ENCODE measurements at places on chromosomes 6 and 20.
A peak's percentile ranks its signal among the peaks of the same experiment; 100 is the strongest.

DNA sequence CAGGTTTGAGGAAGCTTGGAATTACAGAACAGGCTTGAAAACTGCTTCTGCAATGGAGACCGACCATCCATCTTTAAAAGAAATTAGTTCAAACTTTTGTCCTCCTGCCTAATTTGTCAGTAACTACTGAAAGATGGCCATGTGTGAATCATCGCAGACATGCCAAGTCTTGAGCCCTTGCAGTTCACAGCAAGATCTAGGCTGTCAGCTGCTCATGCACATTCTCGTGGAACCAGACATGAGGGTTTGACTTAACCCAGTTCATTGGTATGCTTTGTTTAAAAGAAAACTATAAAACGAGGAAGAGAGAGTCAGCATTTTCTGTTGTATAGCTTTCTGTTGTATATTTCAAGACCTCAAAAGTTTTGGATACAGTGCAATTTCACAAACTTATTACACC is 74.0 kb upstream of the SAMD5 start:
- DNase-seq = no peak

DNA sequence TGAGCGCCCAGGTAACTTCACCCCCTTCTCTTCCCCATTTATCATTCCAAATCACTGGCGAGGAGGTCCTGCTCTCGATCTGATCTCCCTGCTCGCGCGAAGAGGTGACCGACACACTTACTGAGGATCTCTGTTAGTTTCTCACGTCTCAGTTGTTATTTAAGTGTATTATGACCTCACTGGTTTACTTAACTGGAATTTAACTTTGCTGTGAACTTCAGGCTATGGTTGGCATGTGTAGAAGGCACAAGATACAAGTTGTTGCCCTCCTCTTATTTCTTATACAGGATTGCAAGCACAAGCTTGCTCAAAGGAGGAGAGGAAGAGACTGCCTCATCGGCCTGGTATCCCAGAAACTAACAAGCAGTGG is 1.2 kb downstream of the RNF217 start:
- DNase-seq = no peak

DNA sequence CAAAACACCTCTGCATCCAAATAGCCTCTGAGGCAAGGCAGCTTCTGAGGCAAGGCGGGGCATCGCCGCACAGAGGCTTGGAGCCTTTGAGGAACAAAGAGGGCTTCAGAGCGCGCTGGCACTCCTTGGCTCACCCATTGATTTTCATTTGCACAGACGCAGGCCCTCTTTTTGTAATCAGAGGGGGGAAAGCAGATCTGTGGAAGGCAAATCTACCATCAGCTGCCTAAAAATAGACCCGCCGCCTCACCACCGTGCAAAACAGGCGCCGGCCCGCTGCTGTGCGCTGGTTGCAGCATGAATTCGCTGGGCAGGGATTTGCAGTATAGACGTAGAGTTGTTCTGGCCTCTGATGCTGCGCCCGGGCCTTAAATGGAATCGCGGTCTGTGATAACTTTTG is 69.9 kb upstream of the STMND1 start:
- no peak for DNase-seq

- no peak for DNase-seq
Measured at GRCh38 chr20:56765172-56766073, 136.3 kb downstream of the TFAP2C start.

DNA sequence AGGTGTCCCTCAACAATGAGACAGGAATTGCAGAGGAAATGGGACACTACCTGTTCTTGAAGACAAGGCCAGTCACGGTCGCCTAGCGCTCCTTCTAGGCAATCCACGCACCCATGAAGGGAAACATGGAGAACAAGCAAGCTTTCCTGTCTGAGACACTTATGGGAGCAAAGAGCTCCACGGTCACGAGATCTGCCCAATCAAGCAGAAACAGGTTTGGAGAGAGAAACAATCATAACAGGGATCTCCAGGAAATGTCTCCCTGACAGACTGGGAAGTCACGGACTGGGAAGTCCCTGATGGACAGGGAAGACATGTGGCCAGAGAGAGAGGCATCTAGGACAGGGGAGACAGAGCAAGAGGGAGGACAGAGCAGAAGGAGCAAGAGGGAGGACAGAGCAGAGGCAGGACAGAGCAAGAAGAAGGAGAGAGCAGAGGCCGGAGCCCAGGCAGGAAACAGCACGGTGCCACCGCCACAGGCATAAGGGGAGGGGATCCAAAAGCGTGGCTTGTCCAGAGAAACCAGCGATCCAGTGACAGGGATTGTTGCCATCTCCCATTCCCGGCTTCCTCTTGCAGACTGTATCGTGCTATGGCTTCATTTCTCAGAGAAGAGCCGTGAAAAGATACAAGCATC is 167.8 kb upstream of the ZNF337 start:
- DNase-seq = no peak

- no peak for DNase-seq
Measured at GRCh38 chr6:104957301-104958177, 632 bp downstream of the LIN28B start.

- no peak for DNase-seq
Measured at GRCh38 chr6:155219858-155220301, 43.9 kb upstream of the CLDN20 start.

GRCh38 chr6:158867381-158868121 is 48.4 kb upstream of the EZR start:
- no peak for DNase-seq

DNA sequence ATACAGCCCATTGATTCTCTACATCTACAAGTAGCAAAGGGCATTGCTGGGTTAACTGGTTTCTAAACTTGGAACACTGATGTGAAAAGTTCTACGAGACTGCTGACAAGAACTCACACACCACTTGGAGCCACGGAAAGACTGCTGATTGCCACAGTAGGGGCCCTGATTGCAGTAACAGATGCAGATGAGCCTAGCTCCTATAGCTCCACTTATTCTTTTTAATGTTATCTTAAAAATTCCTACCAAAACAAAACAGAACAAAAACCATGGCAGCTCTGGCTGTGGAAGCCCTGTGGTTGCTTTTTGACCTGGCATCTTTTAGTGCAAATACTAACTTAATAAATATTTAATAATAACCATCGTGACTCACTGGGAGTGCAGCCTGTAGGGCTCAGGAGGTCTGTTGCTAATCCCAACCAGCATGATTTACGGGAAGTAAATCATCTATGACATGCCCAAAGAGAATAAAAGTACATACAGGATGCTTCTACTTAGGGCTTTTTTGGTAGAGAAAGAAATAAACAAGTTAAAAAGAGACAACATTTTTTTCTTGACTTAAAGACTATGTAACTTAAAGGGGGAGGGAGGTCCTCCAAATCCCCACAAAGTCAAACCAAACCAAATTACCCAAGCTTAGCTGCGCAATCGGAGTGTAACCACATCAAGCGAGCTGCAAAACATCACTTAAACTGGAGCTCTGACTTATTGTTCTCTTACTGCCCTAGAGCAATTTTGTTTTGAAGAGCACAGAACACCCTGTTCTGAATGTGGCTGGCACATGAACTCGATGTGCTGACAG is 87.2 kb downstream of the FKBP5 start:
- DNase-seq = no peak

- DNase-seq = no peak
Measured at GRCh38 chr6:147177286-147177685, 26.9 kb upstream of the STXBP5 start.

DNA sequence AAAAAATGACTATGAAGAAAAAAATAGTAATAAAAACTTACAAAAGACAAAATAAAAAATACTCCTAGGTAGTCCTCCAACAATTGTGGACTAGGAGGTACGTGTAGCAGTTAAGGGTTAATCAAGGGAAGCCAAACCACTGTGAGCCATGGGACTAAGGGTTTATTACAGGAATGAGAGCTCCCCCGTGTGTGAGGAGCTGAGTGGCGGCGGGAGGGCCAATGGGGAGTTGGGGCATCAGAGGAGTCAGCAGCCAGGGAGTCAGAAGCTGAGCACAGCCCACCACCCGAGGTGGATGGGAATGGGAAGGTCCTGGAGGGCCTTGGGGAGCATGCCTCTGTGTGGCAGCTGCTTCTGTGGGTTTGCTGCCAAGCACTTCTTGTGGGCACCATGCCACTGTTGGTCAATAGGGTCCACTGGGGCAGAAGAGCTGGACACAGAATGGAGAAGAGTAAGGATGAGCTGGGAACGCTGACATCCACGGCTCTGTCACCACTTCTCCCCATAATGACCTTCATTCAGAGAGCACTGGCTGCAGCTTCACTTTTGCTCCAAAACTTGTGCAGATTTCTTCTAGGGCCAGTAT is 373.3 kb downstream of the CDKAL1 start:
- no peak for DNase-seq

DNA sequence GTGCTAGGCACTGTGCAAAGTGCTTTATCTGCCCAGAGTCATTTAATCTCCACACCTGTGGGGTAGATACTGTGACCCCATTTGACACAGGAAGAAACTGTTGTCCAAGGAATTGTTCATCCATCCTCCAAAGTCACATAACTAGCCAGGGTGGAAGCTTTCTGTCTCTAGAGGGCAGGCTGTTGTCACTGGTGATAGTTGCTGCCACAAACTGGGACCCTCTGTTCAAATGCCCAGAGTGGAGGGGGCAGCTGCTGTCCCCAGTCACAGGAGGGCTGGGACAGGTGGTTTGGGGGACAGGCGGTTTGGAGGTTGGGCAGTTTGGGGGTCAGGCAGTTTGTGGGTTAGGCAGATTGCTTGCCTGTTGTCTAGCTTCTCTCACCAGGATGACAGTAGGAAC is 16.1 kb upstream of the TMEM242 start:
- no peak for DNase-seq

GRCh38 chr6:4533576-4533975 is 242.6 kb upstream of the CDYL start:
- DNase-seq = no peak

- no peak for DNase-seq
Measured at GRCh38 chr6:104940893-104941728, 15.8 kb upstream of the LIN28B start.

DNA sequence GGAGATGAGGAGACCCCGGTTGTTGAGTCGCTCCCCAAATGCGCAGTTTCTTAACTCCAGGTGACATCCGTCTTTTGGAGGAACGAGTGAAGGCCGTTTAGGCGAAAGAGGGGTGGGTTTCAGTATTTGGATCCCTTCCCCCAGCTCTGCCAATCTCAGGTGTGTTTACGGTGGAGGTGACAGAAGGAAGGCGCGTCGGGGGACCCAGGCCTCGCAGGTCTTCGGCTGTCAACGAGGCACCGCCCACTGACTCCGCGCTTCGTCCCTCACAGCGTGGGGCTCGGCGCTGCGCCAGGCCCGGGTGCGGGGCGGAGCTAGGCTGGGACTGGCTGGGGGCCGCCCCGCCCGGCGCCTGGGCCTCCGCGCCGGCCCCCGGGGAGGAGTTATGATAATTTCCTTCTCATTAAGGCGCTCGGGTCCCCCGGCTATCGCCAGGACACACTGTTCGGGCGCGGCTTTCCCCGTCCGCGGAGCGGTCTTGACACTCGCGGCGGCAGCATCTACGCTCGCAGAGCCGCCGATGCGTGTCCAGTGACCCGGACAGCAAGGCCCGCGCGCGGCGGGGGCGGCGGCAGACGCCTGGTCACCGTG is at the start of gene TFAP2C:
TFAP2C (plus strand) TSS at position 434 of the 591 bp plus-strand sequence. CDS start 239 bp downstream, outside the sequence.
- DNase-seq = peak; percentile 95

DNA sequence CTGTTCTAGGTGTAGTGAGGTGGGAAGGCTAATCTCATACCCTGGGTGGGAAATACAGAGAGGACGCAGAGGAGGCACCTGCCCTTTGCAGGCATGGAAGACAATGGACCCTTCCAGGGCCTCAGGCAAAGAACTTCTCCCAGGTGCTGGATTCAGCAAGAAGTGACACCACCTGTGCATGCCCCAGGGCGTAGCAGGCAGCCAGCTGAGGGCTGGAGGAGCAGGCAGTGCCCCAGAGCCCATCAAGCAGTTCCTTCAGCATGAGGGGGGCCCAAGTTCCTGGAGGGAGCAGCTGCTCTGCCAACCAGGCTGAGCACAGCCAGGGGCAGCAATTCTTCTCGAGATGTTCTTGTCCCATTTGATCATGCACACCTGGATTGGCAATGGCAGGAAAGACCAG is 170.3 kb upstream of the PDE10A start:
- peak; percentile 17 for DNase-seq

- no peak for DNase-seq
Measured at GRCh38 chr6:118963003-118963402, 28.0 kb upstream of the MCM9 start.

DNA sequence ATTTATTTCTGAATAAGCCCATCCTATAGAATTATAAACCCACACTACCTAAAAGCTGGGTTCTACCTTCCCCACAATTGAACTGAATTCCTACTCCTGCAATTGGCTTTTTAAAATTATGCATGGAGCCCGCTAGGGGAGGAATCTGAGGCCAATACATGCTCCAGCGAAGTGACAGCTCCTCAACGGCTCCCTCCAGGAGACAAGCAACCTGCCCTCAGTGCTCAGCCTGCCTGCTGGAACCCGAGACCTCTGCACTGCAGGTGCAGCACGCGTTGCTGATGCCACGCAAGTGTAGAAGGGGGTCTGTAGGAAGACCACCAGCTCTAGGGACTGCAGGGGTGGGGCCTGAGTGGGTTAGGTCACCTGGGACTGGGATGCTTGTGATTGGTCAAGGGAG is 170.2 kb upstream of the CDYL start:
- no peak for DNase-seq

DNA sequence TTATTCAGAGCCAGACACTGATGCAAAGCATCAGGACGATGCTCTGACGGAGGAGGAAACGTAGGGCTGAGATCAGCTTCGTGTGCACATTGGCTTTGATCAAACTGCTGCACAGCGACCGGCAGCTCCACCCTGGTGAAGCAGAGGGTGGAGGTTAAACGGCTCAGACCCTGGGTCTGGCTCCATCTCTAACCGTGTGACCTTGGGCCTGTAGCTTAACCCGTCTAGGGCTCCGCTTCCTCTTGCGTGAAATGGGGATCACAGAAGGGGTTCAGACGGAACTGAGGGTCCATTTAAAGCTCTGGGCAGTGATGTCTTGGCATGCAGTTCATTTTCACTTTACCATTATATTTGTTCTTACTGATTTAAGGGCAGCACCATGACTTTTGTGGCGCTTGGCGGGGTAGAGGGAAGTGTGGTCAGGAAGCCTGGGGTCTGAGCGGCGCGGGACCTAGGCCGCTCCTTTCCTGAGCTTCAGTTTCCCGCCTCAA is 644 bp downstream of the RBL1 start:
- DNase-seq = peak; percentile 61

- DNase-seq = no peak
Measured at GRCh38 chr6:124254941-124255685, 451.4 kb downstream of the NKAIN2 start.

DNA sequence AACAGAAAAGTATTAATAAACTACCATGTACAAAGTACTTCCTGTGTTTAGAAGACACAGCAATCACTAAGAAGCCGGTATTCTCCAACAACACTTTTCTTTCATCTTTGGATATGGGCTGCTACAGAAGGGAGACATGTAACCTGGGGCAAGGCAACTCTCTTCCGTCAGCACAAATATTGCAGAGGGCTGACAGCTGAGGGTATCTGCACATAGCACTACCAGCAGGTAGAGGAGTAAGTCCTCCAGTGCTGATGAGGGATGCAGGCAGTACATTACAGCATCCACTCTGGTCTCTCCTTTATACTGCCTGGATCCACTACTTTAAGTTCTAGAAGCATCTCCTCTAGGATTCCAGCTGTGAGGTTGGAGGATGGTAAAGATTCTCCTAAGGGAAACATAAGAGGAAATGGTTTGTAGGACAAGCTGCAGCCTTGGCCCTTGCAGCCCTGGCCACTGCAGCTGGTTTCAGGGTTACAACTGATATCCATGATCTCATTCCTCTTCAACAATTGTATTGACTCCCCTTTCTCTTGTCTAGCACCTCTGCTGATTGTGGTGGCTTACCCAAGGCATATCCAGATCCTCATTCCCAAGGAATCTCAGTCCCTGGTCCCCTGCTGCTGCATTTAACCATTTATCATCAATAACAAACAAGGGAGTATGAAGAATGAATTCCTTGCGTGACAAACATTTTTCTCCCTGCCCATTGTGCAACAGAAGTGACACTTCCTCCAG is 110.7 kb upstream of the ADGRF1 start:
- no peak for DNase-seq

GRCh38 chr20:8130840-8131526 is 1.1 kb upstream of the PLCB1 start:
- DNase-seq = no peak

Data from RPMI8226 (cell line).